ENCODE measurements at places on chromosomes 1 and 21.

- DNase-seq = no peak
Measured at GRCh38 chr21:42565886-42566523, 52.4 kb downstream of the SLC37A1 start.

DNA sequence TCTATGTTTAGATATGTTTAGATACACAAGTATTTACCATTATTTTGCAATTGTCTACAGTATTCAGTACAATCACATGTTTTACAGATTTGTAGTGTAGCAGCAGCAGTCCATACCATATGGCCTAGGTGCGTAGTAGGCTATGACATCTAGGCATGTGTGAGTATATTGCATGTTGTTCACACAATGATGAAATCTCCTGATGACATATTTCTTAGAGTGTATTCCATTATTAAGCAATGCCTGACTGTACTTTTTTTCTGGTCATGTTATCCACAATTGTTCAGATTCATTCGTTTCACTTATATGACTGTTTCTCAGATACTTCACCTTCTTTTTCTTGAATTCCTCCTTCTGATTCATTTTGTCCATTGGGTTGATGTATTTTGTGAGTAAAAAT lies 9.9 kb upstream of the BACE2 start:
- DNase-seq = no peak

DNA sequence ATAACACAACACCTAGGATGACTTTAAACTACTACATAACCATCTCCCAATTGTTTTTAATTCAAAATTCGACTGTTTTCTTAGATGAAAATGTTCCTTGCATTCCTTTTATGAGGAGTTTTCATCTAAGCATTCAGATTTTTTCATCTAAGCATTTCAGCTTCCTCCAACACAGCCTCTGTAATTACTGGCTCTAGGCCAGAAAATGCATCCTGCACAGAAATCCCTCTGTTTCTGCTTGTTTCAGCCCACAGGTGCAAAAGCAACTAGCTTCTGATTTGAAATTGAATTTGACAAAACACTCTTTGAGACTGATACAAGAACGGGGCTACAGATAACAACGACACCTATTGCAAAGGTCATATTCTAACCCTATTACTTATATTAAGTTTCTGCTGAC lies 90.4 kb downstream of the RGS21 start:
- no peak for DNase-seq

- no peak for DNase-seq
Measured at GRCh38 chr1:119713749-119714456, 2.2 kb downstream of the PHGDH start.

DNA sequence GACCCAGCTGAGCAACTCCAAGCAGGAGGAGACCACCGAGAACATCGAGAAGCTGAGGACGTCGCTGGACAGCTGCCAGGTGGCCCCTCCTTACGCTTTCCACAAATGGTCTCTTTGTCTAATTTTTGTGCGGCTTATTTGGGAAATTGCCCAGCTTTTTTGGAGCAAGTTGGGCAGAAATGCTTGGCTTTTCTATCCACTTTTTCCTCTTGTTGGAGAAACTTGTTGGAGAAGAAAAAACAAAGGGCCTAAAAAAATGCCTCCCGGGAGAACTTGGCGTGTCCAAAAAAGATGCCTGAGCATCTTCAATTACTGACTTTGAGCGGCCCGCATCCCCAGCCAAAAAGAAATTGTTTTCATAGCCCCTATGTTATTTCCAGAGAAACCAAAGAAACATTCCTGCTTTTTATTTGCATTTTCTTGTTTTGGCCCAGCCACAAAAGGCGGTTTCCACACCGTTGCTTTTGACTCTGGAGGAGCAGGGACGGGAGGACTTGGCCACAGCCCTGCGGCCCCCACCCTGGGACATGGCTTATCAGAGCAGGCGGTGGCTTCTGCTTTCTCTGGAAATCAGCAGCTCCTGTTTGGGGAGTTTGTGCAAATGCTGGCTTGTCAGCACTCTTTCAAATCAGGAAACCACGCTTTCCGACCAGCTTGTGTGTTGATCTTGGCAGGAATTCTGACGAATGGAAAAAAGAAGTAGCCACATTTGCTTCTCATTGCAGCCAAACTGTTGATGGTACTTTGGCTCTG lies 81.2 kb upstream of the EFHD2 start:
- DNase-seq = no peak

DNA sequence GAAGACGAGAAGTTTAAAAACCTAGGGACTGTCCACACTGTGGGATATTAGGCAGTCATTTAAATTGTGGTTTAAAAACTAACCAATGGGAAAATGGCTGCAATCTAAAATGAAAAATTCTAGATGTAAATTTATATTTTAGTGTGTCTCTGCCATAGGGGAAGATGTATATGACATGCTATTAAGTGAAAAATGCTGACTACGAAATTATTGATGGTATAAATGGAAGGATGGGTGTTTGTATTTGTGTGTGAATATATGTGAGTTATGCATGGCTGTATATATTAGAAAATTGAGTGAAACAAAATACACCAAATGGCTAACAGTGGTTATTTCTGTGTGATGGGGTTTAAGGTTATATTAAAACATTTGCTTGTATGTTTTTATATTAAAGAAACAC lies 260.7 kb downstream of the AJAP1 start:
- no peak for DNase-seq

DNA sequence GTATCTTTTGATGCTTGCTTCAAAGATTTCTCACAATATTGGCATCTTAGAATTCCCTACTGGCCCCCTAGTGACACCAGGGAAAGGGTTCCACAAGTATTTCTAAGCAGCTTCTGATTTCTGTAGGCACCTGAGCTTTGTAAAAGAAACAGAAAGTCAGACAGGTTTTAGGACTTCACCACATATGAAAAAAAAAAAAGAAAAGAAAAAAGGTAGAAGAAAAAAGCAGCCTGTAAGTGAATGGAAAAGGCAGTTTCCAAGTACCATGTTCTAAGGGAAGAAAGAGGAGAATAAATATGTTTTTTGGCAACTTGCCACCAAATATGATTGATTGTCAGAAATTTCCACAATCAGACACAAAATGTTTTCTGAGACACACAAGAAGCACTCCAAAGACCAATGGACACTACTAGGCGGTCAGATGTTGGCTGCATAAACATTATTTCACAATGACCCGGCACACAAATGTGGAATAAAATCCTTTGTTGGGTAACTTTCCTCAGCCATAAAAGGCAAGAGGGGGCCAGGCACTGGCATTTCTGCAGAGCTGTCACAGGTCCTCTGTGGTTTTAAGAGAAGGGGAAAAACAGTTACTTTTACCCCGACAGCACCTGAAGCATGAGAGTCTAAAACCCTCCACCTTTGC lies 12.7 kb upstream of the CPLANE2 start:
- no peak for DNase-seq

GRCh38 chr1:168833362-168833761 lies 104.4 kb upstream of the DPT start:
- no peak for DNase-seq

DNA sequence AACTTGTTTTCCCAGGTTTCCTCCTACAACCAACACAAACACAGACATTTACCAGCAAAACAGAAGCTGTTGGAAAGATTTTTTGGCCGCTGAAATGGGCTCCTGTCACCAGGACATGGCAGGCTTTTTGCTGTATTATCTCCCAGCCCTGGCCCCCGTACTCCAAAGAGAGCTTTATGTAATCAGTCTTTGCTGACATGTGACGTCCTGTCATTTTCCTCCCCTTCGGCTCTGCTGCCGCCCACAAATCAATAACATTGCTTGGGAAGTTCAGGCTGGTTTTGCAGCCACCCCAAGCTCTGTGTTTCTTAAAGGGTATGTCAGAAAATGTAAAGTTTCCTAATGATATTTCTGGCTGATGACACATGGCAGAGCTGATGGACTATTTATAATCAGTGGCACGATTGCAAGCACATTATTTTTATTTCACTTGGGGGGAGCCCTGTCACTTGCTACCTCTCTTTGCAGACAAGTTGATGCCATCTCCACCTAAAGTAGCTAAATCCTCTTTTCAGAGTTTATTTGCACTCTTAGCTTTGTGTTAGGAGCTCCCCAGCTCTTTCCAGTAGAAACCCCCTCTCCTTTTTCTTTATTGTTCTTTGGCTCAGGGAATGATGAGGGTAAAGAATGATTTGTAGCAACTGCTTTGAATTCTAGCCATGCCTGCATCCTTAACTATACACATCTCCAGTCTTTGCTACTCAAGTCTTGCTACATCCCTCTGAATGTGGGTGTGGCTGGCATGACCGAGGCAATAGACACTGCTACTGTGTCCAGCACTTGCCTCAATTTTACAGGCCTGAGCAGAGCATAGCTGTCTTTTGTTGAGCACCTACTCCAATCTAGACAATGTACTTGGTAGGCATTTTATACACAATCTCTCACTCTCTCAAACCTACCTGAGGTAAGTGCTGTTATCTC lies 67.3 kb downstream of the ELAVL4 start:
- DNase-seq = no peak

DNA sequence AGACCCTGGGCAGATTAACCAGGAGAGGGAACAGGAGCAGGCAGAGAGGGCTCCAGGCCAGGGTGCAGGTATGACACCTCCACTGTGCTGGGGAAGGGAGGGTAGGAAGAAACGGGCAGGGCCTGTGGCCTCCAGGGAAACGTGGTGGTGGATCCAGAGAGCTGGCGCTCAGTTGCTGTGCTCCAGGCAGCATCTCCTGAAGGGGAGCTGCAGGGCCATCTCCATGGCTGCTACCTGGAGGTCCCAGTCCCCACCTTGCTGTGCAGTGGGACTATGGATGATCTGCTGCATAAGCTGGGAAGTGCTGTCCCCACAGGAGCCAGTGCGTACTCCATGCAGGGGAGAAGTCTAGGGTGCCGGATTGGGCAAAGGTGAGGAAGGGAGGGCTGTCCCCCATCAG lies 125.9 kb upstream of the RUNX3 start:
- DNase-seq = no peak

GRCh38 chr21:15667010-15667409 lies 62.8 kb upstream of the USP25 start:
- no peak for DNase-seq

- no peak for DNase-seq
Measured at GRCh38 chr1:59433440-59433813, 136.5 kb downstream of the FGGY start.

DNA sequence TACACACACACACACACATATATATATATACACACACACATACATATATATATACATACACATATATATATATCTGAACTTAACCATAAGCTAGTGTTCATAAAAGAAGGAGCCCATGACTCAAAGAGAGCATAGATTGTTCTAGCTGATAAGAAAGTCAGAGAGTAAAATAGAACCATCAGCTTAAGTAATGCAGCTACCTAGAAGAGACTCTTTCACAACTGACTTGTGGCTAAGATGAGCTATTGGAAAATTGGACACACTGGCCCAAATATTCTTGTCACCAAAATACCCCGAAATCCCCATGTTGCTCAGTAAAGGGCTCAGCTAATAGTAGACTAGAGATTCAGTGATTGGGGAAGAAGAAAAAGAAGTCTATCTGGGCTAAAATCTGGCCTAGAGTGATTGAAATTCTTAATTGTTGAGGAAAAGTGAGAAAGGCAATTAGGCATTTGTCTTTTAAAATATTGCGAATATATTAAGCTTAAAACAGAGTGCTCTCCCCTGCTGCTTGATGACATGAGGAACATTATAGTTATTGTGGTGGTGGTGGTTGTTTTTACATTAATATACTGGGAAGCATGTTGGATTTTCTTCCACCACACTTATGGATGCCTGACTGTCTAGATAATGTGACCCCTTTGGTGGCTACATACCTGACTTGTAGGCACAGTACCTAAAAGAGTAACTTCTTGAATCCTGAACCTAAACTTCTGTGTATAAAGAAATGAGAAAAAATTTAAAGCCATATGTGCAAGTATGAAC lies 6.3 kb downstream of the SLAMF1 start:
- DNase-seq = no peak

- DNase-seq = no peak
Measured at GRCh38 chr1:41540886-41541591, 56.6 kb upstream of the EDN2 start.

- no peak for DNase-seq
Measured at GRCh38 chr1:205205055-205205454, 6.4 kb downstream of the DSTYK start.

DNA sequence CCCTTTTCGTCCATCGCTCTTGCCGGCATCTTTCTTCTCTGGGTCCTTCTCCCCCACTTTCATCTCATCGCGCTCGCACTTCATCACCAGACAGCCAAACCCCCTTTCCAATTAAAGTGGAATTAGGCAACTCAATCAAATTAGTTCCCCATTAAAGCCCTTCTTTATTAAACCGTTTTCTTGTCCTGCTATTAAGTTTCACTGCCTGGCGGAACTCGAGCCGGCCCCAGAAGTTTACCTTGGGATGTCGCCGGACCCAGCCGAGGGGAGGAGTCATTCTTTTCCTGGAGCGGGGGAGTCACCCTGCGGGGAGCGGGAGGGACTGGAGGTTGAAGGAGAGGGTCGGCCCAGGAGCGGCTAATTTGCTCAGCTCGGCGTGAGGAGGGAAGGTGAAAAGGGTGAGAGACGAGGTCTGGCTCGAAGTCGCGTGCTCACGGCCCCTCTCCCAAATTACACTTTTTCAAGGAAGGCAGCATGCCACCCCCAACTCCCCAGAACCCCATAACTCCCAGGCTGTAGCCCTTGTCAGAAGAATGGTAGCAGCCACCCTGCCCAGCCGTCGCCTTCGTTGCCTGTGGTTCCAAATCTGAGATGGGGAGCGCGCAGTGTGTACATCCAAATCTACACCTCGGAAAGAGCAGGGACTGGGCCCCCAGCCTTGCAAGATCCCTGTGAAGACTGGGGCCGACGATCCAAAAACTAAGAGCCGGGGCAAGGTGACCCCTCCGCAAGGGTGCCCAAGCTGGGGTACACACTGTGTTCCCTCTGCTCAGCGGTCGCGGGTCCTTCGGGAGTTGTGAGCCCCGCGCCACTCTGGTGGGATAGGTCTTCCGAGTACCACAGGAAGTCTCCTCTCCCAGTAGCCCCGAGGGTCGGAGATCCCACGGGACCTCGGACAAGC lies 6.4 kb downstream of the DMRTA2 start:
- DNase-seq = no peak

- DNase-seq = no peak
Measured at GRCh38 chr1:156923670-156924477, 3.4 kb downstream of the LRRC71 start.

GRCh38 chr1:212518188-212519054 lies 85.7 kb downstream of the NENF start:
- DNase-seq = no peak

DNA sequence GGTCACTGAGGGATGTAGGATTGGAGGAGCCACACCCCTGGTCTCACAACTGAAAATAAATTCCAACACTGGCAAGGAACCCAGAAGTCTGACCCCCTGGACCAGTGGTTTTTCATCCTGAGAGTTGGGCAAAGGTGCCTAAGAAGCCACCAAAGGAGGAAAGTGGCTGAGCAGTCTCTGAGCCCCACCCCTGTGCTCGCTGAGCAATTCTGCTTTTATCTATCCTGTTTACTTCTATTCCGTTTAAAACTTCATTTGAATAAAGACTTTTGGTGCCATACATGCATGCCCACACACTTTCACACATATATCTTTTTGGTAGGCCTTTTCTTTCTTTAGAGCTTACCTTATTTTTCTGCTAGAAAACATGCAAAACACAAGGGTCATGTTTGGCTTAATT lies 13.9 kb upstream of the CD53 start:
- no peak for DNase-seq
